ENCODE measurements at places on chromosomes 6 and 20.

DNA sequence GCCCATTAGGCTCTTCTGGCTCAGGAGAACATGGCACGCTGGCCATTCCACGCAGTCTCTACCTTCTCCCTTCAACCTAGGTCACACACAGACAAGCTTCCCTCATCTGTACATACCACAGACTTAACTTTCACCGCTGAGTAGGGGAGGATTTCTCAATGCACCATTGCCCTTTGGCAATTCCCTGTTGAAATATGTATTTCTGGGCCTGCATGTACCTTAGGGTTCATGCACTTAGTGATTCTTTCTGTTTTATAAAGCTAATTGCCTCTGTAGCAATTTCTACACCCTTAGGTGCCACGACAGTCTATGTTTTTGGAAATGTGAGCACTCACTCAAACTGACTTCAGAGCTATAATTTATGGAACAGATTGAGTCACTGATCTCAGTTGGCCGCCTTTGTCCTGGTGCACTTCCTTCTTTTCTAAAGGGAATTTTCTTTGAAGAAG lies 253.8 kb upstream of the PRDM1 start:
- DNase-seq, result no peak

DNA sequence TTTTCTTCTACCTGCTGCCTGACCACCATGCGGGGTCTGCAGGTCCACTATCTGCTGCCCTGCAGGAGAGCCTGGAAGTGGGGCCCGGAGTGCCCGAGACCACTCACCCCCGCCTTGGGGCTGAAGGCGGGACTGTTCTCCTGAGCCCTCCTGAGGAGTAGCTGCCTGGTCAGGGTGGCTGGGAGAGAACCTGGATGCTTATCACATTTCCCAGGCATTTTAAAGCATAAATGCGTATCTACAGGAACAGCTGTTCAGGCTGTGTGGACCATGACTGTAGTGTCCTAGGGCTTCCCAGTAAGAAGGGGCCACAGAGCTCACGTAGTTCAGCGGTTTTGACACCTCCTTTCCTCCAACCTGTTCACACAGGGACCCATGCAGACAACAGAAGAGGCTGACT lies 123.3 kb downstream of the AGPAT4 start:
- no peak for DNase-seq

GRCh38 chr6:107737397-107737793 lies 86.7 kb downstream of the SCML4 start:
- no peak for DNase-seq

DNA sequence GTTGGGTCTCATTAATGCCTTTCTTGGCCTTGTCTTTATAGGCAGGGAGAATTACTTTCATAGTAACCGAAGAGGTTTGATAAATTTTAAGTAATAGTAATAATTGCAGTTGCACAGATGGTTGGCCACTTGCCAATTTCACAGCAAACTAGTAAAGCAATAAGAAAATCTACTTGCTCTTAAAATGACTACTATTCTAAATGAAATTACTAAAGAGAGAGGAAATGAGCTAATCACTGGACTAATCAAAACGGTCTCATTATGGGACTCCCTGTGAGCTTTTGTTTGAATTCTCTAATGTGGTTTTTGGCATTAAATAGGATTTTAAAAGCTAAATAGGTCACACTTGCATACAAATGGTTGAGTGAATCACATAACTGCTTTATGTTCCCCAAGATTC lies 227.4 kb upstream of the PLN start:
- DNase-seq, result no peak

DNA sequence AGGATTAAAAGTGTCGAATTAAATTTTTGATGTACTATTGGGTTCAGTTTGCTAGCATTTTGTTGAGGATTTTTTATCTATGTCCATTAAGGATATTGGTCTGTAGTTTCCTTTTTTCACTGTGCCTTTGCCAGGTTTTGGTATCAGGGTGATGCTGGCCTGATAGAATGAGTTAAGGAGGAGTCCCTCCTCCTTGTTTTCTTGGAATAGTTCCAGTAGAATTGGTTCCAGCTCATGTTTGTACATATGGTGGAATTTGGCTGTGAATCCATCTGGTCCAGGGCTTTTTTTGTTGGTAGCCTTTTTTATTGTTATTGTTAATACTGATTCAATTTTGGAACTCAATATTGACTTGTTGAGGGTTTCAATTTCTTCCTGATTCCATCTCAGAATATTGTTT lies 141.8 kb downstream of the SIM1 start:
- no peak for DNase-seq

- no peak for DNase-seq
These were observed 137.0 kb downstream of the MTHFD1L start for GRCh38 chr6:151002491-151002935.

DNA sequence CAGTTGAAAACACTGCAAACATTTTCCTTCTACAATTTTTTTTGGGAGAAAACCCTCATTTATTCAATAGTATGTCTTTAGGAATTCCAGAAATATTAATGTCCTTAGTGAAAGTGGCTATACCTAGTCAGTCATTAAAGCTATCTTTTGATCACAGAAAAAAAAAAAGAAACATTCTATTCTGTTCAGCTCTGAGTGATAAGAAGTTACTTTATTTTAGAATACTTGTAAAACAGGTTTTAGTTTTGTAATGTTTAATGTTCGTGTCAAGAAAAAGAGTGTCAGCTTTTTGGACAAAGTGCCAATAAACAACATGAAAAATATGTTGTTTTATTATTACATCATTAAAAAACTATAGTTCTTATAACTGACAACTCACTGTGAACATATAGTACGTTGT lies 240.4 kb downstream of the OGFRL1 start:
- no peak for DNase-seq

DNA sequence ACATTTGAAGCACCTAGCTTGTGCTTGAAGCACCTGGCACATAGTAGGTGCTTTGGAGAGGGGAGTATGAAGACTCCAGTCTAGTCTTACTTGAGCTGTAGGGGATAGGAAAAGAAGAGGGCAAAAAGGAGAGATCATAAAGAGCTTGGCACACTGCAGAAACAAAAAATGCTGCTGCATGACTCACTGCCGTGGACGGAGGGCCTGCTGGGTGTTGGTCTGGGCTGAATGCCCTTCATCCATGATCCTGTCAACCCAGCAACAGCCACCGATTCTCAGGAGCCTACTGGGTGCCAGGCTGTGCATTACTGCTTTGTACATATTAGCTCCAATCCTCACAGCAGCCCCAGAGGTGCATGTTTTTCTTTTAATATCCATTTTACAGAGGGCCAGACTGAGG lies 6.0 kb downstream of the PDYN start:
- DNase-seq, result no peak

DNA sequence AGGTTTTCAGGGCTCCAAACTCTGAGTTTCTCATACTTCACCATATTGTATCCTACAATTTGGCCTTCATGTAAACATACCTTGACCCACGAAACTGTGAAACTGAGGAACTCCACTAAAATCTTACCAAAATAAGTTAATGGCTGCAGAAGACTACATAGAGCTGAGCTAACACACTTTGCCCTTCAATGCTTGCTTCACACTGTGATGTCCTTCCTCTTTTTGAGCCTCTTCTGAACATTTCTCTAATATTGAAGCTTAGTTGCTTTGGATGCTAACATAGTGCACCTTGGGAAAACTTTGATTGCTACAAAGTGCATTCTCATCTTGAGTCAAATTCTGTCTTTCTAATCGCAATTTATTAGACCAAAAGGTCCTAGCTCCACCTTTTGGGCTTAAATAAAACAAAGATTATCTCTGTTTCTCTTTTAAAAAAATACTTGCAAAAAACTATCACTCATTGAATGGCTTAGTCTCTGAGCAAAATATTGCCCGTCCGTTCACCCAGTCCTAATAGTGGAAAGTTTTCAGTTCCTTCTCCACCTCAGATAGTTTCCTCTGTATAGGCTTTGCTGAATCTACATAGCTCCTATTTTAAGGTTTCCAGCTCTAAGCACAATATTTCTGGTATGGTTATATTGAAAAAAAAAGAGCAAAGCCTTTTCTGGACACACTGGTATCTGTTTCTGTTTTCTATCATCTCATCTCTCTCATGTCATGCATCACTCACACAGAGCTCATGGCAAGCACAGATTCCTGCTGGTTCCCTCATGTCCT lies 494.6 kb downstream of the RFPL4B start:
- DNase-seq, result no peak

DNA sequence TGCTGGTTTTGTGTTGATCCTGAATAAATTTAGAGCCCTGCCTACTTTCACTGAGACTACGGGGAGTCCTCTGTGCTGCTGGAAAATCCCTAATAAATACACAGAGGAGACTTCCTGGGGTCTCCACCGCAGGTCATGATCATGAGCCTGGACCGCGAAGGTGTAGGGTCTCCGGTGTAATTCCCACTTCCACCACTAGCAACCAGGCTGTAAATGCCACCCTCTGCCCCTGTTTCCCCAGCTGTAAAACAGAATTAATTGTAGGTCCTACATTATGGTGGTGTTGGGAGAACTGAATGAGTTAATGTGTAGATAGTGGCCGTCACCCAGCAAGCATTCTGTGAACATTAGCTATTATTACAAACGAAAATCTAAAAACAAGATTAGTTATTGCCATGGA lies 191.6 kb upstream of the THBS2 start:
- DNase-seq, result no peak

- DNase-seq, result no peak
These were observed 45.0 kb downstream of the EDN1 start for GRCh38 chr6:12335131-12335527.

GRCh38 chr6:41345901-41346300 lies 10.5 kb downstream of the NCR2 start:
- DNase-seq, result no peak

GRCh38 chr20:4956200-4956810 lies 45.0 kb downstream of the SLC23A2 start:
- no peak for DNase-seq
